Cortex of kidney (tissue), 1 donor: ENCODE measurements at places on chromosomes 5 and 9.

DNA sequence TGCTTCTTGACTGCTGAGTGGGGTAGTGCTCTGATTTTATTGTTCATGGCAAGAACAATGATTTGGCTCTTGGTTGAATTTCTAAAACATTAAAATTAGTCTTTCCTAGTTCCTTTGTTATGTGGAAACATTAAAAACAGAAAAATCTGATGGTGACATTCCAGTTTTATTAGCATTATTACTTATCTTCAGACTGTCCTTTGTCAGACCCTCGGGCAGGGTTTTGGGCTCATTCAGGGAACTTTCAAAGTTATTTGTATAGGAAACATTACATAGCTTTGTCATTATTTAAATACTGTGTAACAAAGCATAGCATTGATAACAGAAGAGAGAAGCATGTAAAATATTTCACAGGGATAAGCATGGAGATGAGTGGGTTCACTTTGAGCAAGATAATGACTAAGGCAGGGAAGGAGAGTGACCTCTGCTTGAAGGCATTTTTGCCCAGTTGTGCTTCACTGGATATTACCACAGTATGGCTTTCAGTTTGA lies 119.9 kb downstream of the KDM4C start:
- no peak for DNase-seq

DNA sequence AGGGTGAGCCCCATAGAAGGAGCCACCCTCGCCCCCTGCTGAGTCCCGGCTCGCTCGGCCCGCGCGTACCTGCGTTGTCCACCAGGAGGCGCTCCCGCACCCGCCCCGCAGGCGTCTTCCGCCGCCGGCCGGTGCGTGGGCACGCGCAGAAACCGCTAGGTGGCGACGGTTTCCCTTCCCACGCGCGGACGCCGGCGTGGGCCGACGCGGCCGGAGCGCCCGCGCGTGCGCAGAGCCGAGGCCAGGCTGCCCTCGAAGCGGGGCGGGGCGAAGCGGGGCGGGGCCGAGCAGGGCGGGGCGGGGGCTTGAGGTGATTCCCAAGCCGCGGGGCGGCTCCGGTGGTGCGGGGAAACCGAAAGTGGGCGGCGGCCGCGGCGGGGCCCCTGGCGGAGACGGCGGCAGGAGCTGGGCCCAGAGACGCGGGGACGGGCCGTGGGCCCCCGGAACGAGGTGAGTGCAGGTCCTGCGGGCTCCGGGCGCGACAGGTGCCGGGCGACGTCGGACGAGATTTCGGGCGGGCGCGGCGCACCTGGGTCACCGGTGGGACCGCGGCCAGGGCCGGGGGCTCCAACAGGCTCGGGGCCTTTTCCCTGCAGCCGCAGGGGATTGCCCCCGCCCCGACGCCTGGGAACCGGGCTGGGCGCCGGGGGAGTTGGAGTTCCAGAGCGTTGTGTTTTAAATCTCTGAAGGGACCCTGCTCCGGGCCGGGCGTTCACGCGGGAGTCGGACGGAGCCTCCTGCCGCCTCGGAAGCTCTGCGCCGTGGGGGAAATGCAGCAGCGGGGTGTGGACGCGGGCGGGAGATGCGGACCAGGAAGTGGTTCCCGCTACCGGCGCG lies at the start of gene TDRD7:
TSS of gene TDRD7 (plus strand) at position 308 of the 837 bp plus-strand sequence. CDS start 16,370 bp downstream, outside the sequence.
- no peak for DNase-seq

GRCh38 chr9:16825331-16825725 lies 45.1 kb downstream of the BNC2 start:
- DNase-seq, result no peak

GRCh38 chr5:64518793-64519192 lies 13.0 kb downstream of the RGS7BP start:
- no peak for DNase-seq

GRCh38 chr5:145971108-145971507 lies 34.7 kb downstream of the SH3RF2 start:
- DNase-seq, result no peak

DNA sequence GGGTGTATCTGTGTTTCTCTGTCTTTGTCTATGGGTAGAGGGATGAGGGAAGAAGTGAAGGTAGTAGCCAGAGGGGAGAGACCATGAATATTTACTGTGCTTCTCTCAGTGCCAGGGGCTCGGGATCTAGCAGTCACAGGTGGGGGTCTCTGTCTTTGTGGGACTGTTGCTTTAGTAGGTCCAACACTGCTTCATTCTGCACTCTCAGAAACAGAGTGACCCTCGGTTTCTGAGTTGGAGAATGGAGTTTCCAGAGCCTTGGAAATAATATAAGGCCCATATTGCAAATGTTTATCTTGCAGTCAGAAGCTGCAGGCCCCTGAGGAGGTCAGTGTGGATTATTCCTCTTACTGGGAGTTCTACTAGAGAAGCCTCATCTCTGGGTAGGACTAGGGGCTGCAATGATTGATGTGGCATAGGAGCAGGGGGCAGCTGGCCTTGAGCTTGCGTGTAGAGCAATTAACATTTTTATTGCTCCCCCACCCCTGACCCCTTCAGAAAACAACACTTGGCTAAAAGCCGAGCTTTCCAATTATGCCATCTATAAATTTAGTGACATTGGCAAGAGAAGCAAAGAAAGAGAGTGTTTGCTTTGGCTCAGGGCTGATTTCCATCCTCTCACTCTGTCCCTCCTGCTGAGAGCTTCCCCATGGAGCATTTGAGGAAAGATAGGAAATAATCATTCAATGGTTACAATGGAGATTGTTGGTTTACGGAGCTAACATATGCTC lies 55.0 kb upstream of the TRPC7 start:
- no peak for DNase-seq

GRCh38 chr5:32206509-32207354 lies 32.6 kb upstream of the GOLPH3 start:
- no peak for DNase-seq

- no peak for DNase-seq
Observed at GRCh38 chr5:155307229-155307628, 293.7 kb downstream of the KIF4B start.

DNA sequence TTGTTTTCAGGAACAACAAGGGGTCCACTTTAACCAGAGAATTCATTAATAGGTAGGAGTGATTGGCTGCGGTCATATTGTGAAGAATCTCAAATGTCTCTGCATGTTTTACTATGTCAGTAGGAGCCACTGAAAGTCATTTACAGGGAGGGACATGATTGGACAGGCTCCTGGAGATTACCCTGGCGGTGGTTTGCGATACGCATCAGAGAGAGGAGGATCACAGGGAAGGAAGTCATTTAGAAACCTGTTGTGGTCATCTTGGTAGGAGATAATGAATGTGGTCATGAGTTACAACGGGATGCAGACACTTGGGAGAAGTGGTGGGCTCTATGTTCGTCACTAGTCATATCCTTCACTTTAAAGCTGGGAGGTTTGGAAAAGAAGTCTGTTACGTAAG lies 262.8 kb downstream of the FAM114A2 start:
- no peak for DNase-seq

GRCh38 chr5:34040472-34040871 lies 2.5 kb downstream of the C1QTNF3 start:
- DNase-seq, result no peak

DNA sequence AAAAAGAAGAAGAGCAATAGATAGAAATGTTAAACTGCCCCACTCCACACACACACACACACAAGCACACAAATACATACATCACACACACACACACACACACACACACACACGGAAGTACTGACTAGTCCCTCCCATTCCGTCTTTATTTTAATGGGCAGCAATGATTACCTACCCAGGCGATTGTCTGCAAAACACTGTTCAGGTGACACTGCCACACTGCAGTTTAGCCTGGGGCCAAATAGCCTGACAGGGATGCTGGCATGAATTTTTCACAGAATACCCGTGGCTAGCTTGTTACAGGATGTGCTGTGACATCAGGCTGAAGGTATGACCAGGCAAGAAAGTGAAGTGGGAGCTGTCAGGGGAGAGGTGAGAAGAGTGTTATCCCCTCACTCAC lies 86.9 kb downstream of the FRMD3 start:
- no peak for DNase-seq

GRCh38 chr5:170638454-170639220 lies 134.8 kb downstream of the KCNIP1 start:
- no peak for DNase-seq

DNA sequence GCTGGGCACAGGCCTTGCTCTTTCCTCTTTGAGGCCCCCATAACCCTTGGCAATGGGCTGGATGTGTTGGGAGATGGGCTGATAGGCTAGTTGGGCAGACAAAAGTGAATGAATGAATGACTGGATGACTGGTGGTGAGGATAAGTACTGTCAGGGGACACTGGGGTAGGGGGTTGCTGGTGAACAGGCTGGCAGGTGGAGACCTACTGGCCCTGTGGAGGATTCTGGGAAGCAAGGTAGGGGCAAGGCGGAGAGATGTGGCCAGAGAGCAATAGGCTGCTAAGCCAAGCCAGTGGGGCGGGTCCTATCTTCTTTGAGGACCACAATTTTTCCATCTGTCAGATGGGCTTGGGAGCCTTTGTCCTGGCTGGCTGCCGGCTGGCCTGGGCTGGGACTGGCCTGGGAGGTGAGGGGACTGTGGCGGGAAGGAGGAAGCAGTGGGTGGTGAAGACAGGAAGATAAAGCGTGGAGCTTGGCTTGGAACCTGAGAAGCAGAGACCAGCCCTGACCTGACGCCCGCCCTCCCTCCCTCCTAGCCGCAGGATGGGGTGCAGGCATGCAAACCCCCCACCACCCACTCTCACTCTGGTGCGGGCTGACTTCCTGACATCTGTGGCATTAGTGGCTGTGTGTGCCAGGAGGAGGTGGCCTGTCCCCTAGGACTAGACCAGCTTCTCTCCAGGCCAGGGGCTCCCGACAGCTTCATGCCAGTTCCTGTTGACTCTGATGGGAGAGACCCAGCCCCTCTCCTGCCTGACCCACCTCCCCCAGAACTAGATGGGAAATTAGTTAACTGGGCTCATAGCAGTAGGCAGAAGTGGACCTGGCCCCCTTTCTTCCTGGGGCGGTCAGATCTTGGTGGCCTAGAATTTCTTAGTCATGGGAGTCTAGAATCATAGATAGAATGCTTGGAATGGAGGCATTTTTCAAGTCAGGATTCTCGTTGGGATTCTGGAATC lies 9.5 kb downstream of the CXXC5 start:
- no peak for DNase-seq

- DNase-seq, result no peak
Observed at GRCh38 chr9:112168197-112168596, 6.9 kb downstream of the SUSD1 start.

- no peak for DNase-seq
Observed at GRCh38 chr5:125848751-125849150, 574.5 kb upstream of the GRAMD2B start.

- no peak for DNase-seq
Observed at GRCh38 chr9:103789686-103790085, 304.4 kb upstream of the SMC2 start.

DNA sequence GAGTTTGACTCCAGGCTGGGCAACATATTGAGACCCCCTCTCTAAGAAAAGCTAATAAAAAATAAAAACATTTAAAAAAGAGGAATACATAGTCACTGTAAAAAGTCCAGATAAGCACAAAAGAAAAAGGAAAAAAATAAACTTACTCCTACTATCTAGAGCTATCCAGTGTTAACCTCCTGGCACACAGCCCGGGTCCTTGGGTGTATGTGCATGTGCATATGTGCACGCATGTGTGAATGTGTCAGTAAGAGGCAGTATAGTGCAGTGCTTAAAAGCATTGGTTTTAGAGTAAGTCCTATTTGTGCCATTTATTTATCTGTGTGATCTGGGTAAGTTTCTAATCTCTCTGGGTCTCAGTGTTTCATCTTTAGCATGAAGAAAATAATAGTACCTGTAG lies 26.7 kb downstream of the FAM219A start:
- DNase-seq, result no peak

DNA sequence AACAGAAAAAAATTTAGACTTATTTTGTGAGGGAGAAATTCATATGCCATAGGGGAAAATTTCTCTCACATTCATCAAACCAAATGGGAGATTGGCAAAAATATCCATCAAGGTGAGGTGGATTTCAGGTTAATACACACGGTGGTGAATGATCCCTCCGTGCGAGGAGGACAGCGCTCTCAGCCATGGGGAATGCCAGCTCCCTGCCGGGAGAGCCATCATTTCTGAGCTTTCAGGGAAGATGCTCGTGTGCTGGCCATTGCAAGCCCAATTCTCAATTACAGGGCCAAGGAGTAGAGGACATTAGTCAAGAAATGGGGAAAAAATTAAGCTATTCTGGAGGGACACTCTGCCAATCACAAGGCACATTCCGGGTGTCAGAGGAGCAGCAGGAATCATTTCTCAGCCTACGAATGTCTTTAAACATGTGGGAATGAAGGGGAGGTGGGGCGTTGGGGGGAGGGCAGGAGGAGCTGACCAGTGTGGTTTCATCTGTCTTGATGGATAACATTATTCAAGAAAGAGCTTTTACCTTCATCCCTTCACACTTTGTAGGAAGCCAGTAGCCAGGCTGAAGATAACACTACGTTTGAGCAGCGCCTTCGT lies 165.5 kb downstream of the DAB2IP start:
- no peak for DNase-seq

DNA sequence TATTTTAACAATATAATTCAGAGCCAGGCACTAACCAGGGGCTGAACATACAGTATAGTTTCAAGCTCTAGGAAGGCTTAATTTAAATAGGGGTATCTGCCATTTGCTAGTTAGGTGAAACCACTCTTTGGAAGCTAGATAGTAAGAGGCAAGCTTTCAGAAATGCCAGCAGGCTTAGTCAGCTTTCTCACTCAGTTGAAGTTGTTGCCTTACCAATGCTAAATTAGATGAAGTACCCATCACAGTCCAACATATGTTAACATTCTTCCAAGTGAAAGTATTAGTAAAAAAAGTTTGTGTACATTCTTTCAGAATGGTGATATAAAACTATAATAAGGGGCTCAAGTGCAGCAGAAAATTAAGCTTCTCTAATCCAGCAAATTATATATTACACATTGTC lies 215.0 kb downstream of the CNTLN start:
- no peak for DNase-seq

DNA sequence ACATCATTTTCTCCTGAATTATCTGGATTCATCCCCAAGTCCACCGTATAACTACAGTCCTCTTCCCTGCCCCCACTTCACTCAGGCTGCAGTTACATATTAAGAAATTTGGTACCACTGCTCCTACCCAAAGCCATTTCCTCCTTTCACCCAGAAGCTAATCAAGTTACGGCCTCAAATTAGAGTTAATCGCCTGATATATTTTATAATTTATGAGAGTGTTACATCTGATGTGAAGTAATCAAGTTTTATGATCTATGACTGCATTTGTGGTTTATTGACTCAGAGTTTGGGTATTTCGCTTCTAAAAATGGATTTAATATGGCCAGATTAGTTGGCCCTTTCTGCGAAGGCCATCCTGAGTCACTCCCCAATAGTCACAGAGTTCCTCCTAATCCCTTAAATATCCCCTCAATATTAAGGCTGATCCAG lies 223.6 kb upstream of the KIF2A start:
- no peak for DNase-seq

GRCh38 chr9:27183131-27183530 lies 74.1 kb downstream of the TEK start:
- DNase-seq, result no peak

GRCh38 chr5:114191441-114191840 lies 170.4 kb upstream of the KCNN2 start:
- DNase-seq, result no peak

DNA sequence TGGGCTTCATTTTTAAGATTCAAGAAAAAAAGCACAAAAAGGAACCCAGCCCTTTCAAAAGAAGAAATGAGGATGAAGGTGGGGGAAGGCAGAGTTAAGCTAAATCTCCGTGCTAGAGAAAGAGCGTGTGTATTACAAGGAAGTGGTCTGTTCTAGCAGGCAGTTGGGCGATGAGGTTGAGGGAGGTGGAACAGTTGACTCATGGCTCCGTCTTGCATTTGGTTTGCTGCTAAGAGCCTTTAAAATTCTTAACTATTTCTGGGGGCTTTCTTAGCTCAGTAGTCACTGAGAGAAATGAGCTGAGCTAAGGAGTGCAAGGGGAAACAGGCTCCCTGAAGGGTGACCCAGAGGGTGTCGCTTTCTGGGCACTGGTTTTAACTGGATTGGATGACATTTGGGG lies 117.4 kb downstream of the GCNT1 start:
- DNase-seq, result no peak
